ENCODE measurements at places on chromosomes 11 and 22.

DNA sequence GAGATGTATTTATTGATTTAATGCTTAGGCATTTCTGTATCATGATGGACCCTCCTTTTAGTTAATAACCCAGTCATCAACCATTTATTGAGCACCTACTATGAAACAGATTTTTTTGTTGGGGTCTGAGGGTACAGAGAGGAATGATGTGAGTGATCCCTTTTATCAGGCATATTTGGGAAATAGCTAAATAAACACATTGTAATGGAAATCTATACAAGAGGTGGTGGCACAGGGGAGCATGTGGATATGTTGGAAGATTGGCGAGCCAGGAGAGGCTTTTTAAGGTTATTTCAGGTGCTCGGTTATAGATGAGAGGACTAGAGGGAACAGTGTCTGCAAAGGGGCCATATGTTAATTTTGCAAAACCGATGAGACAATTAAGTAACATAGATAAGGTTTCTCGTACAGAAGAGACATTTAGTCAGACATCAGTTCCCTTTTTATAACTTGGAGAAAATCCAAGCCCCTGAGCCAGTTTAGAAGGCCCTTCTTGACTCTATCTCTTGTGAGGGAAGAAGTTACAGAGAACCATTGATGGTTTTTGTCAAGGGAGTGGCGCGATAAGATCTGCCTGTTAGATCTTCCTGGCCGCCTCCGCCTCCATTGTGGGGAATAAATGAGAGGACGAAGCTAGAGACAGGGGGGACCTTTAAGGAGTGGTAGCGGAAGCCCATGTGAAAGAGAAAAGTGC is 2.0 kb downstream of the ATXN10 start:
- H3K4me1 ChIP-seq: peaks cover 3% of the 10 kb centered on the region
- DNase-seq: no peak
- no peaks in the 10 kb centered on the region for H3K36me3 ChIP-seq
- no peaks in the 10 kb centered on the region for H3K27me3 ChIP-seq

DNA sequence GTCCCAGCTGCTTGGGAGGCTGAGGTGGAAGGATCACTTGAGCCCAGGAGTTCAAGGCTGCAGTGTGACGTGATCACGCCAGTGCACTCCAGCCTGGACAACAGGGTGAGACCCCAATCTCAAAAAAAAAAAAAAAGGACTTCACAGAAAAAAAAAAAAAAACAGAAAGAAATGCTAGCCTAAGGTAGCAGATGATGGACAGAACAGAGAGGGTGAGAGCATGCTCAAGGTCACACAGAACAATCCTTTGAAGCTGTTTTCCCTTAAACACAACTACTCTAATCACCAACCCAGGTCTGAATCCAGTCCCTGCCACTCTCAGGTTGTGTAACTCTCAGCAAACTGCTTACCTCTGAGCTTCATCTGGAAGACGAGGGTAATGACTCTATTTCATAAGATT is 9.7 kb downstream of the ZMAT5 start:
- H3K27me3 ChIP-seq: no peaks in the 10 kb centered on the region
- H3K27ac ChIP-seq: no peak overlapping the region
- H3K4me3 ChIP-seq: no peak overlapping the region
- no peaks in the 10 kb centered on the region for H3K4me1 ChIP-seq
- no peaks in the 10 kb centered on the region for H3K36me3 ChIP-seq

GRCh38 chr11:64153812-64154211 is 12.1 kb downstream of the MACROD1 start:
- no peaks in the 10 kb centered on the region for H3K27me3 ChIP-seq
- no peaks in the 10 kb centered on the region for H3K4me1 ChIP-seq
- no peak overlapping the region for H3K27ac ChIP-seq
- no peak overlapping the region for H3K4me3 ChIP-seq
- H3K36me3 ChIP-seq: no peaks in the 10 kb centered on the region

GRCh38 chr11:34997952-34998528 is 81.6 kb downstream of the PDHX start:
- DNase-seq: no peak
- no peaks in the 10 kb centered on the region for H3K4me1 ChIP-seq
- H3K4me3 ChIP-seq: no peak overlapping the region
- H3K27ac ChIP-seq: no peak overlapping the region
- H3K36me3 ChIP-seq: no peaks in the 10 kb centered on the region

GRCh38 chr22:29998627-29999384 is 81.5 kb upstream of the HORMAD2 start:
- no peaks in the 10 kb centered on the region for H3K27me3 ChIP-seq
- no peak overlapping the region for H3K27ac ChIP-seq
- H3K4me1 ChIP-seq: no peaks in the 10 kb centered on the region
- H3K4me3 ChIP-seq: no peak overlapping the region

DNA sequence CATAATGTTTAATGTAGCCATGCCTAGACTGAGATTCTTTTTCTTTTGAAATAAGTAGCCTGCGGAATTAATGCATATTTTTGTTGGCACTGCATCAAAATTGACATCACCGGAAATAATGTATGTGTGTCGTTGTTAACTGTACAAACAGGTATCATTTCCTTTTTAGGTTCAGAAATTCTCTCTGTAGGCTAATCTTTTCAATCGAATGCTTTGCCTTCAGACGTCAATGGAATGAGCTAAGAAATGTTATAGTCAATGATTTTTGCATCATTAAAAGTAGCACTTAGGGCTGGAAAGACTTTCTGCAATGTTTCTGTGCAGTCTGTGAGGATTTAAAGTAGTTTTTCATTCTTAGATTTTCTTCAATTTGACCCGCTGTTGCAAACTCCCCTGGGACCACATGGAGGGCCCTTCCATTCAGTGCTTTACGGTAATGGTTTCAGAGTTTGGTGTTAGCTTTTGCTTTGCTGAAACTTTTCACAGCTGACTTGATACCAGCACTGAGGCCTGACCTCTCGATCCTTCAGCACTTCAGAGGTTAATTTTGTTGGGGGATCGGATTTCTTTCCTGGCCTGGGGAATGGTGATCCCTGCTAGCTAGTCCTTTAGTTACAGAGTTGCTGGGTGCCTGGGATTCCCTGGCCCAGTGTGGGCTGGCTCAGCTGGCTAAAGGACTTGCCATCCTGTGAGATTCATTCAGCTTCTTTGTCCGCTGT is 137.8 kb downstream of the DBX1 start:
- no peaks in the 10 kb centered on the region for H3K27me3 ChIP-seq
- H3K36me3 ChIP-seq: no peaks in the 10 kb centered on the region
- peaks cover 6% of the 10 kb centered on the region for H3K4me1 ChIP-seq
- H3K4me3 ChIP-seq: peak overlapping the region; percentile 8

DNA sequence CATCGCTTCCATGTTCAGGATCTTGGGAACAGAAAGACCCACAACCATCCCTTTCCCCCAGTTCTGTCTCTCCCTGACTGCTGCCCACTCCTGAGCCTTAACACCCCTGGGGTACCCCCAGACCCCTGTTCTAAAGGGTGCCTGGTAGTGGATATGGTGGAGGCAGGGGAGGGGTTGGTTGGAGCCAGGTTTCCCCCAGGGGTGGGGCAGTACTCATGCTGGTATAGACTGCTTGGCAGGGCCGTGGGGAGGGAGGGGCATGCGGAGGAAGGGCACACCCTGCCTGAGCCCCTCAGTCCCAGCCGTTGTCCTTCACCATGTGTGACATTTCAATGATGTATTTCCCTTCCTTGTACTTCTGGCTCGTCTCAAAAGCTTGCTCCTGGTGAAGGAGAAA is 4.0 kb downstream of the YPEL4 start:
- H3K4me1 ChIP-seq: no peaks in the 10 kb centered on the region
- H3K36me3 ChIP-seq: no peaks in the 10 kb centered on the region
- no peak overlapping the region for H3K4me3 ChIP-seq
- DNase-seq: no peak
- H3K27ac ChIP-seq: no peak overlapping the region

DNA sequence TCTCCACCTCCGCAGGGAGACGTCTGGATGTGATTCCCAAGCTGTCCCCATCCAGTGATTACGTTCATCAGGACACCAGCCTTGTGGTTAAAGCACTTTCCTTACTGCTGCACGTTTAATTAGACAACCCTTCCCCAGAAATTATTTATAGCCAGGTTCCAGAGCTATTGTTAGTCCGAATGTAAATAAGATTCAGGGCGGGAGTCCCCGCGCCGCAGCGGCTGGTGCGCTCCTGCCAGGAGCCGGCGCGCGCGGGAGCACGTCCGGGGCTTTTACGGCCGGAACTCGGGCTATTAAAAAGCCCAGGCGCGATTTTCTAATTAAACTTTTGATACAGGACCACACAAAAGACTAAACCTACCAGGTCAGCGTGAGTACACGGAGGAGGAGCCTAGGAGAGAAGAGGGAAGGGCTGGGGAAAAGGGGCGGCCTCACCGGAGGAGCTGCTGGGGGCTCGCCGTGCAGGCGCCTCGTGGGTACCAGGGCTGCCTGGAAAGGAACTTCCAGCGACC is 538.3 kb downstream of the OPCML start:
- no peaks in the 10 kb centered on the region for H3K36me3 ChIP-seq
- no peaks in the 10 kb centered on the region for H3K27me3 ChIP-seq
- H3K4me1 ChIP-seq: no peaks in the 10 kb centered on the region

DNA sequence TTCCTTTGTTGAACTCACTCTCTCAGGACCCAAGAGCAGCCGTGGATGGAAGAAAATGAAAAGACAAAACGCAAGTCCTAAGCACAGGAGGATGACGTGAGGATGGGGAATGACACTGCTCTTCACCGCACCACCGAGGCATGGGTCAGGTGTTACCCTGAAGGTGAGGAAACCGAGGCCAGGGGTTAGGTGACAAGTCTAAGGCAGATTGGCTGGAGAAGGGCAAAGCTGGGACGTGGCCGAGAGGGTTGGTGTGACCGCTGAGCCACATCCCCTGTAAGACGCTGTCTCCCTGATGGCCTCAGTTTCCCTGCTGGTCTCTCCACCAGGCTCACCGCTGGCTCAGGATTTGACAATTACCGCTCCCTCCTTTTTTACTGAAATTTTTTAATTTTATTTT is 284.4 kb downstream of the CTTN start:
- no peak for DNase-seq
- H3K36me3 ChIP-seq: no peaks in the 10 kb centered on the region
- no peaks in the 10 kb centered on the region for H3K27me3 ChIP-seq
- H3K4me1 ChIP-seq: no peaks in the 10 kb centered on the region

GRCh38 chr11:12679471-12679870 is 5.2 kb downstream of the TEAD1 start:
- no peak for DNase-seq
- H3K4me1 ChIP-seq: peaks cover 2% of the 10 kb centered on the region

DNA sequence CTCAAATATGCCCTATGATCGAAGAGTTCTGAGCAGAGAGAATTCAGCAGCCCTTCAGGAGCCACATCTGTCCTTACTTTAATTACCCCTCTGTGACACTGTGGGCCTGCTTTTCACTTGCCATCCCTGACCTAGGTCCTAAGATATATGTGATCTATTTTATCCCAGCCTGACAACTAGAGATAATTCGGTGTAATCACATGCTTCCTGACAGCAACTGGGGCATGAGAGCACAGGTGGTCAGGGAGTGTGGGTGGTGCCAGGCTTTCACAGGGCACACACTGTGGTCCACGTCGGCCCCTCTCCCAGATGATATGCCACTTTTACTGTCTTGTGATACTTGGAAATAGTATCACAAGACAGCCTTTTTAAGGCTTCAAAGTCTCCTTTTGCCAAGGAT is 3.9 kb downstream of the TUBA8 start:
- no peaks in the 10 kb centered on the region for H3K36me3 ChIP-seq
- no peaks in the 10 kb centered on the region for H3K4me1 ChIP-seq
- no peak overlapping the region for H3K27ac ChIP-seq
- H3K4me3 ChIP-seq: no peak overlapping the region

DNA sequence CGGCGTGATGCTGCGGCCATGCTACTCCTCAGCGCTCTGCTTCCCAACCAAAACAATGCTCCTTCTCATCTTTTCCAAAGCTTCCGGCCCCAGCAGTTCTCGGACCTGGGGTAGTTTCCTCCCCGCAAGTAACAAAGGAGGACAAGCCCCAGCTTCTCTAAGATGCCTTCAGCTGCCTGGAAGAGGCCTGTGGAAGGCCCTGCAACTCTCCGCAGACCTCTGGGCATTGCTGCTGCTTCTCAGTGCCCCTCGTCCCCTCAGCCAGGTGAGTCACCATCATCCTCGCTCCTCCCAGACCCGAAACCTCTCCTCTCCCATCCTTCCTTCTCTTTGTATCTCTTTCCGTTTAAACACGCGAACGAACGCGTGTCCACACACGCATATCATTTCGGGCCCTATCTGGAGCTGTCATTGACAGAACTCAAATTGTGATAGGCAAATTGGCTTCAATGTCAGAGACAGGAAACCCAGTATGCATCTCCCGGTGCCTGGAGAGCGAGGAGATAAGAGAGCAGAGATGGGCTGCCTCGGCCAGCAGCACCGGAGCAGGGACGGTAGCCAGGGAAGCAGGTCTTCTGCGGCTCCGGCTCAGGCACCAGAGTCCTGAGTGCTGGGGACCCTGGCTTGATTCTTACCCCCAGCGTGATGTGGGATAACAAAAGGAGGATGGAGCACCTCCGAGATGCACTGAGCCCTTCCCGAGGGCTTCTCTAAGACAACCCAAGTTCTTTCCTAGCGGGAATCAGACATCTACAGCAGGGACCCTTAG is 22.0 kb upstream of the JAM3 start:
- H3K27ac ChIP-seq: no peak overlapping the region
- H3K4me3 ChIP-seq: no peak overlapping the region
- no peaks in the 10 kb centered on the region for H3K4me1 ChIP-seq
- no peaks in the 10 kb centered on the region for H3K36me3 ChIP-seq
- no peaks in the 10 kb centered on the region for H3K27me3 ChIP-seq

- no peak for DNase-seq
- no peak overlapping the region for H3K27ac ChIP-seq
- H3K4me1 ChIP-seq: no peaks in the 10 kb centered on the region
- H3K4me3 ChIP-seq: no peak overlapping the region
These were observed 3.1 kb upstream of the EXPH5 start for GRCh38 chr11:108596701-108597100.

DNA sequence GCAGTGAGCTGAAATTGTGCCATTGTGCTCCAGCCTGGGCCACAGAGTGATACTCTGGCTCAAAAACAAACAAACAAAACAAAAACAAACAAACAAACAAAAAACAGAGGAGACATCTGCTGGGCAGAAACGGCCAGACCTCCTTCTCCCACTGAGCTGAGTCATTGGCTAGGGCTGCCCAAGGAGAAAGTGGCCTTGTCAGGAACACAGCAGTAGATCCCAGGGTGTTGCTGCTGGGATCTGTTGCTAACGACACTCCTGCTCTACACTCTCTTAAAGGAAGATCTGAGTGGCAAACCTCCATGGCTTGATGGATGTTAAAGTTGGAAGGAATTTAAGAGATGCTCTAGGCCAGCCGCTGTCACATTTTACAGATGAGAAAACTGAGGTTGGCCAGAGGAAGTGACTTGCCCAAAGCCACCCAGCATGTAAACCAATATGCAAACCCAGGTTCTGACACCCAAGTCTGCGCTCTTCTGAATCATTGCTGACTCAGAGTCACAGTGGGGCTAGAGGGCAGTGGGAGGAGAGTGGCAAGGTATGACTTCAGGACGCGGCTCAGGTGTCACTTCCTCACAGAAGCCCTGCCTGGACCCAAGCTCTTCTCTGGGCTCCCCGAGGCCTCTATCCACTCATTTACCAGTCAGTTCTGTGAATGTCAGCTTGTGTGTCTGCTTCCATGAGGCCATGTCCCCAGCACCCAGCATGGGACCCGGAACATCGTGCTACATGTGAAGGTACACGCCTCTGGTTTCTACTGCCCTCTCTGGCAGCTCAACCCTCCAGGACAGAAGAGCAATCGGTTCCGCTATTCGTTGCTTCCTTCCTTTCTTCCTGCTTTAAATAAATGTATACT is 11.3 kb upstream of the GDPD5 start:
- no peak overlapping the region for H3K27ac ChIP-seq
- H3K27me3 ChIP-seq: no peaks in the 10 kb centered on the region
- H3K4me3 ChIP-seq: no peak overlapping the region
- no peak for DNase-seq
- no peaks in the 10 kb centered on the region for H3K4me1 ChIP-seq
- no peaks in the 10 kb centered on the region for H3K36me3 ChIP-seq

All from aorta (tissue), 5 donors.